Spleen (tissue), 13 donors: ENCODE measurements at places on chromosomes 3 and 15.
A peak's percentile ranks its signal among the peaks of the same experiment; 100 is the strongest.

GRCh38 chr3:148932972-148933371 lies 58.4 kb upstream of the GYG1 start:
- DNase-seq = no peak

GRCh38 chr3:13140596-13140995 lies 67.4 kb upstream of the IQSEC1 start:
- DNase-seq = peak; percentile 49

- no peak for DNase-seq
These were observed 17.5 kb downstream of the COPS2 start for GRCh38 chr15:49137861-49138260.

DNA sequence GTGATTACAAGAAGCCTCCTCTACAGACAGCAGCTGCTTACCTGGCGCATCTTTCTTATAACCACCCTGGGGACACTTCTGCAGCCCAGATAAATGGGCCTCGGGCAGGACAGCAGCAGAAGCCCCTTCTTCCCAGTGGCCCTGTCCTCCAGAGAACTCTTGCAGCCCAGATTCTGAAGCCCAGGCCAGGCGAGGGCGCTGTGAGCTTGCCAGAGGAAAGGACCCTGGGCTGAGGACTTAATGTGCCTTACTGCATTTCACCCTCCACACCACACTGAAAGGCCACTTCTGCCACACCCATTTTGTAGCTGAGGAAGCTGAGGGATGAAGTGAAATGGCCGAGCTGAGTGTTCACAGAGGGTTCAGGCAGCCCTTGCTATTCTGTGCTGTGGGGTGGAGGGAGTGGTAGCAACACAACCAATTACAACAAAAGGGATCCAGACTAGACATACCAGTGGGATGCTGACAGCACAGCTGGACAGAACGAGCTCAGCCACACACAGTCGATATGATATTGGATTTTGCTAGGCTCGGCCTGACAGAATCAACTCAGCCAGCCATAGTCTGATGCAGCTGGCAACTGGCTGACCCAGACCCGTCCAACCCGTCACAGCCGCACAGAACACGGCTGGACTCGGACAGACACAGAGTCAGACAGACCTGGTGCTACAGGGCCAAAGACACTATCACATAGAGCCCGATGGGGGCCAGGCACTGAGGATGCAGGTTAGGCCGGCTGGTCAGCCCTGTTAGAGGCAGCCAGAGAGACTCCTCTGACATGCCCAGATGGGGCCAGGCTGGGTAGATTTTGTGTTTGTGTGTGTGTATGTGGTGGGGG lies 7.3 kb downstream of the ACOX2 start:
- DNase-seq = no peak

DNA sequence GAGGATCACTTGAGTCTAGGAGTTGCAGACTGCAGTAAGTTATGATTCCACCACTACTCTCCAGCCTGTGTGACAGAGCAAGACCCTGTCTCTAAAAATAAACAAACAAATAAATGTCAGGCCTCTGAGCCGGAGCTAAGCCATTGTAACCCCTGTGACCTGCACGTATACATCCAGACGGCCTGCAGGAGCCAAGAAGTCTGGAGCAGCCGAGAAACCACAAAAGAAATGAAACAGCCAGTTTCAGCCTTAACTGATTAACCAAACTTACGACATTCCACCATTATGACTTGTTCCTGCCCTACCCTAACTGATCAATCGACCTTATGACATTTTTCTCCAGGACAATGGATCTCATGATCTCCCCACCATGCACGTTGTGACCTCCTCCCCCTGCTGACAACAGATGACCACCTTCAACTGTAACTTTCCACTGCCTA lies 32.5 kb upstream of the ZKSCAN7 start:
- DNase-seq = no peak

DNA sequence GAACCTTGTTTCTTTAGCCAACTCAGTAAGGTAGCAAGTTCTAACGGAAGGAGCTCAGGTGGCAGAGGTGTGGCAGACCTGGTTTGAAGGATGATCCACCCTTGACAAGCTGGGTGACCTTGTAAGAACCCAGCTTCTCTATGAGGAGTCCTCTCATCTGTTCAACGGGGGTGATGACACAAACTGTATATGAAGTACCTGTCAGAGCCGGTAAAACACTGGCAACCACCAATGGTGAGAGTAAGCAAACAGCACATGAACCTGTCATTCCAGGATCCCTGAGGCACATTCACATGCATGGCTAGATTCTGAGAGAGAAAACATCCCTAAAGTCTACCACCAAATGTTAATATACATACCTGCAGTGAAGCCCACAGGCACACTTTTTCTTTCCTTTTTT lies 2.4 kb downstream of the SCAP start:
- no peak for DNase-seq

DNA sequence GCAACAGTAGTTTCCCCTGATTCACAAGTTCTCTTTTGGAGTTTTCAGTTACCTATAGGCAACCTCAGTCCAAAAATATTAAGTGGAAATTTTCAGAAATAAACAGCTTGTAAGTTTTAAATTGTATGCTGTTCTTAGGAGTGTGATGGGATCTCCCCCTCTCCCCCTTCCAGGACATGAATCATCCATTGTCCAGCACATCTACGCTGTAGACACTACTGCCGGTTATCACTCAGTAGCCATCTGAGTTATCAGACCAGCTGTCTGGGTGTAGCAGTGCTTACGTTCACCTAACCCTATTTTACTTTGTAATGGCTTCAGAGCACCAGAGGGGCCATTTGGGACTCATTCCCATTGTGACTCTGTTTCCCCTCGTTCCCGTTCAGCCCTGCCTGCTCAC lies 96.7 kb upstream of the PLXNA1 start:
- no peak for DNase-seq

DNA sequence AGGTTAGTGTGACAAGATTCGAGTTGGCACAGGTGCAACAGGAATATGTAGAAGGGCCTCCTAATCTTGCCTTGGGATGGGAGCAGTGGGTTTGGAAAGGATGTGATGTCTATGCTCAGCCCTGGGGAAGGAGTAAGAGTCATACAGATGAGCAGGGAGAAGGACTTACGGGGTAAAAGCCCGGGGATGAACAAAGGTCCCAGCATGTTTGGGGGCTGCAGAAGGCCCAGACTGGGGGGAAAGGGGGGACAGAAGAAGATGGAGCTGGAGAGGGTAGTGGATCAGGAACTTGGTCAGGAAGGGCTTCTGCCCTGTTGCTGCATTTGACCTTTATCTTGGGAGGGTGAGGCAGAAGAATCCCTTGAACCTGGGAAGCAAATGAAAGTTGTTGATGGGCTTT lies 240.1 kb upstream of the ST8SIA2 start:
- no peak for DNase-seq

DNA sequence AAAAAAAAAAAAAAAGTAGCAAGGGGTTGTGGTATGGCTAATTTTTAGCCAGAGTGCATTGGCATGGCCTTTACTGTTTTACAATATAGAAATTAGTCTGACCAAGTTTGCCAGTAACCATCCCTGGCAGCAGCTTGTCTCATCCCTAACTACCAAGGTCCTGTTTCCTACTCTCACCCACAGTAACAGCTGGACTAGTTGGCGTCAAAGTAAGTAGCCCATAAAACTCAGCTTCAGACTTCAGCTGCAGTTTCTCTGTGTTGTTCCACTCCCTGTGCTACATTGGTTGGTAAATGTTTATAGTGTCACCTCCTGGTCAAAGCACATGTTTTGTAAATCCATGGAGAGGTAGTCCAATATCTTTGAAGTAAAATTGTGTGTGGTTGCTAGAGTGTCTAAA lies 691.3 kb downstream of the ZPLD1 start:
- DNase-seq = no peak

- DNase-seq = no peak
These were observed 211.2 kb upstream of the STRIT1 start for GRCh38 chr3:155504682-155505081.

DNA sequence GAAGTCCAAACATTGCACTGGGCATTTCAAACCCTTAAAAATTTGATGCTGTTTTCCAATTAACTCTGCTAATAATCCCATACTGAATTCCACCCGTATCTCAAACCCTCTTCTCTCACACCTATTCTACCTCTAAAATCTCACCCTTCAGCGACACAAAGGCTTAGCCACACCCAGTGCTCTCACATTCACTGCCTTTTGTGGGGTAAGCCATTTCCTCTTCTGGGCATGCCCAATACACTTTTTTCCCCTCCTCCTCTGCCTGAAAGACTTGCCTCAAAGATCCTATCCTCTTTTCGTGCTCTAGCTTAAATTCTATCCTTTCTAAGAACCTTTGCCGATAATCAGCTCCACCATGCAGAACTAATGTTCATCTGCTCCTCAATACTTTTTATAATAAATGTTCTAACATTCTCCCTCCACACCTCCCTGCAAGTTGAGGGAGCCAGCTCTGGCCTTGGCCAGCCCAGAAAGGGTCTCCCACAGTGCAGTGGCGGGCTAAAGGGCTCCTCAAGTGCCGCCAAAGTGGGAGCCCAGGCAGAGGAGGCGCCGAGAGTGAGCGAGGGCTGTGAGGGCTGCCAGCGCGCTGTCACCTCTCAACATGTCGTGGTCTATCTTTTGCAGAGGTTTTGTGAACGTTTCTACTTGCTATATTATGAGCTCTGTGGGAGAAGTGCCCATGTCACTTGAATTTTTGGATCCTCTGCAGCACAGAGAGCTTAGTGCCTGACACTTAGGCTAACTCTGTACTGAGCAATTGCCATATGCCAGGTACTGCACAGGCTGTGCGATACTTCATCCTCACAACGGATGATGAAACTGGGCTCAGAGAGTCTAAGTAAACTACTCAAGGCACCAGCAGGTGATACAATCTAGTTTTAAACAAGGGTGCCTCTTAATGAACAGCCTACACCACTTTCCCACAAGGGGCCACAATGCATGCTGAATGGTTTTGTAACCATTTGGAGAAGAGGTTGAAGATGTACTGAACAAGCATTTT lies 53.6 kb upstream of the BCL6 start:
- DNase-seq = no peak

- no peak for DNase-seq
These were observed 17.2 kb downstream of the SSUH2 start for GRCh38 chr3:8627201-8627940.

- no peak for DNase-seq
These were observed 34.6 kb downstream of the AKAP13 start for GRCh38 chr15:85414991-85415390.
